Stimulated activated CD4-positive, alpha-beta T cell treated with anti-CD3 and anti-CD28 coated beads, Interleukin-1b, Interleukin-23, amount 100 ng/mL, for 48 hours (primary cell): ENCODE measurements at places on chromosomes 7 and 10.

- no peak for DNase-seq
These were observed 45.5 kb upstream of the HELLS start for GRCh38 chr10:94500063-94500462.

DNA sequence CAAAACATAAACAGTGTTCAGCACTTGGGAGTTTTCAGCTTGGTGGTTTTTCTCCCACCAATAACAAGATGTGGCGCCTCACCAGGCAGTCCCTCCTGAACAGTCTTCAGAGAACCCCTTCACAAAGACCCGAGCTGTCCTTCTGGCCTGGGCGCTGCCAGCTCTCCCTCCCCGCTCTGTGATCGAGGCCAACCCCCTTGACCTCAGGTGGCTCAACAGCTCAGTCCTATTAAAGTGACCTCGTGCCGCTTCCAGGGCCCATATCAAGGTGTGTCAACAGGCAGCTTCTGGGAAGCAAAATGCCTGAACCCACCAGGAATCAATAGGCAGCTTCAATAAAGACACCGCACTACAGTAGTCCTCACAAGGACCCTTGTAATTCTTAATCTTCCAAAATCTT, 63.3 kb downstream of the CHST15 start:
- no peak for DNase-seq

- DNase-seq, result no peak
These were observed 158.1 kb downstream of the AGMO start for GRCh38 chr7:15403751-15404150.

DNA sequence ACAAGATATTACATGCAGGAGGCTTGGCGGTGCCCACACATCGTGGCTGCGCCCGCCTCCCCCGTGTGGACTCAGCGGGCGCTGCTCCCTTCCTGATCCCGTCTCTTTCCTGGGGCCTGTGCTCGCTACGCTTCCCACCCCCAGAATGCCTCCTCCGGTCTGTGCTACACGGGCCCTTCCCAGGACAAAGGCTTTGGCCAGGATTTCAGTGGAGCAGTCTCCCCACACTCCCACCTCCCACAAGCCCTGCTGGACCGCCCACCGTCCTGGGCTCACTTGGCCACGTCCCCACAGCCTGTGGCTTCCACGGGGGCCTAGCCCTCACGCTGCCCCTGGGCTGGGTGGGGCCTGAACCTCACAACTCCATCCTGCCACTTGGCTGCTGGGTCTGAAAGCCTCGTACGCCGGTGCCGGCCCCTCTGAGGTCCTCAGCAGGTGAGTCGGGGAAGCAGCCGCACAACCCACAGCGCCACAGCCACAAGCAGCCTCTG, 17.3 kb downstream of the CFAP46 start:
- no peak for DNase-seq

GRCh38 chr10:80702143-80702542, 164.4 kb downstream of the SH2D4B start:
- no peak for DNase-seq
